CD14-positive monocyte (primary cell): ENCODE measurements at places on chromosomes 2 and 18.

DNA sequence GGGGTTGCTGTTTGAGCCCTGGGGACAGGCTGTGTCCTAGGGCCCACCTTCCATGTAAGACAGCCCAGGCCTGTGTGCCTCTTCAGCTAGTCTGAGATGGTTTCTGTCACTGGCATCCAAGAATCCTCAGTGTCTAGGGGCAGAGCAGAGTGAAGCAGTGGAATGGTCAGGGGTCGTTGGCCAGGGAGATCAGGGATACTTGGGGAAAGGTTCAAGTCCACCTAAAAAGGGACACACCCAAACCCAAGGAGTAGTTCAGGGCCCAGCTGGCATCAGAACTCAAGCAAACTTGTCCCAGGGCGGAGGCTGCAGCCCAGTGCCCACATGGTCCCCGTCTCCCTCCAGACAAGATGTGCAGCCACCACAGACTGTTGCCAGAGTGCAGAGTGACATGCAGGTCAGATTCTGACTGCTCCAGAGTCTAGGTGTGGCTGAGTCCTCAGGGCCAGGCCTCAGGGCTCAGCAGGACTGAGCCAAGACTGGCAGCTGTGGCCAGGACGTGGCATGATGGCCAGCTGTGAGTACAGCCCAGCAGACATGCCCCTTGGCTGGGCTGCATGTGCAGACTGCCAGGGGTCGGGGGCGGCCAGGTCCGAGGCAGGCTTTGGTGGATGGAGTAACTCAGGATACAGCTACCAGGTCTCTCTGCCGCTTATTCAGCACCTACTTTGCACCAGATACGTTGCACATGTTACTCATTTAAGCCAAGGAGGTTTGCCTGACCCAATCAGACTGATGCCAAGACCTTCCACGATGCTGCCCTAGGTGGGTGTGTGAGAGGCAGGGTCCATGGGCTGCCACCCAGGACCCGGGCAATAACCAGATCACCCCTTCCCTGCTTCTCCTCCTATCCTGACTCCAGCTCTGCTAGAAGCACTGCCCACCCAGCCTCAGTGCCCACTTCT lies 146.6 kb downstream of the SMAD7 start:
- DNase-seq = no peak

GRCh38 chr2:5913711-5914395 lies 221.7 kb downstream of the SOX11 start:
- DNase-seq = no peak

DNA sequence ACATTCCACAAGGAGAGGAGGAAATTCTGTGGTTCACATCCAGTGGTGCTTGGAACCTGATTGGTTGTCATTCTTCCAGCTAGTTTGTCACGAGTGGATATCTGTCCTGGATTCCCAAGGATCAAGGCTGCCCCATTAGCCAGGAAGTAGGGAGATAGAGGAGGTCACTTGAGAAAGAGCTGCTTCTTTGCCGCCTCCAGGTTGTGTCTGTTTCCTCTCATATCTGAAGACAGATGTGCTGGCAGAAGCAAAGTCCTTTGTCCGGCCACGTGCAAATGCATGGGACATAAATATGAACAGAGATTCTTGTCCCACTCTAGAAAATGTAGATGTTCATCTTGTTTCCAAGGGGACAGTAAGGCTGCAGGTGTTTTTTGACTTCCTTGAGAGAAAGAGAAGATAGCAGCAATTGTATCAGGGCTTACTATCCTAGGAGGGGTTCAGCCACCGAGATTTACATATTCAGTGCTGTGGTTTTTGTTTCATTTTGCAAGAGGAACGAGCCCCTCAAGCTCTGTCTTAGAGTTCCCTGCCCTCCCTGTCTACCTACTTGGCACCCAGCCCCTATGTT lies 174.4 kb downstream of the RPIA start:
- DNase-seq = no peak

DNA sequence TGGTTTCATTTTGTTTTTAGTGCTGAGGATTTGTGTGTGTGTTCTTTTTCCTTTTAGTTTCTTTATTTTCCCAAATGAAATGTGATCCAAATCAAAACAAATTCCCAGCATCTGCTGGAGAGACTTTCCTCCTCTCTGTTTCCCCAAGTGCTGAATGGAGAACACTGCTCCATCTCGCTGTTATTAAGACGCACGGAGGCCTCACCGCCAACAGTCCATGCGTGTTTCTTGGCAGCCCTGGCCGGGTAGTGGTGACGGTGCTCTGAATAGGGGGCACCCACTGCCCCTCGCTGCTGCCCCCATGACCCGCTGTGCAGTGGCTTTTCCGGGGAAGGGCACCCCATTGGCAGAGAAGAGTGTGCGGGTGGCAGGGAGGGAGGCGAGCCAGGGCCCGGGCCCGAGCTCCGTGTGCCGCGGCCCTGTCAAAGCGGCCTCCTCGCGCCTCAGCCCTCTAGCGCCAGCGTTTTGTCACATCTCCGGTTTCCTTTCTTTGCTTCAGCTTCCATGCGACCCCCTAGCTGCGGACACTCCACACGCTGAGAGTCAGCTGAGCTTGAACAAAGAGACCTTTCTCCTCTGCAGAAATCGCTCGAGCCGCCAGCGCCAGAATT lies 473.7 kb upstream of the SALL3 start:
- DNase-seq = no peak

- DNase-seq = no peak
Measured at GRCh38 chr2:61493523-61493942, 22.6 kb upstream of the USP34 start.

GRCh38 chr2:219911541-219911940 lies 284.1 kb downstream of the SLC4A3 start:
- no peak for DNase-seq

DNA sequence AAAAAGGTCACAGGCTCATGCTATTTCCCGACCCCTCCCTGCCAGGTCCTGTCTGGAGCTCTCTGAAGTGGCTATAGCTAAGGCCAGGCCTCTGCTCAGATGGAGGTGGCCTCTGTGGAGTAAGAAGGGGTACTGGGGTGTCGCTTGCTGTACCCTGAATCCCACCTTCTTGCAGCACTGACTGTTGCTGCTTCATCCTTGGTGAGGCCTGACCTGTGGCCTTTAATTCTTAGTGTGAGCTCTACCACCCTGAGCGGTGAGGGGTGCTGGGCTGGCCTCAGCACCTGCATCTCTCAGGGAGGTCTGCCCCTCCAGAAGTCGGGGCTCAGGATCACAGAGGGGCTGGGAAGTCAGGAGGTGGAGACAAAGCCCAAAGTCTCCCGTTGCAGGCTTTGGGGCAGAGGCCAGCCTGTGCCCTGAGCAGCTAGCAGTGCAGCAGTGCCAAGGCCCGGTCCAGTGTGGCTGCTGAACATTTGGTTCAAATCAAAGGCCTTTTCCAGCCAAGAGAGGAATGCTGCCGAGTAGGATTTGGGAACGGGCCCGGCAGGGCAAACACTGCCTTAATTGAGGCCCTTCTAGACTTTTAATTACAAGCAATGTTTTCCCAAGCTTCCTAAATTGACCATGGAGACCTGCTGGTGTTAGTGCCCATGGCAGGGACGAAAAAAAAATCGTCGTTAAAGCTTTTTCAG lies 133.5 kb upstream of the HAAO start:
- no peak for DNase-seq

- DNase-seq = no peak
Measured at GRCh38 chr18:21741312-21741561, 645 bp downstream of the MIB1 start.

DNA sequence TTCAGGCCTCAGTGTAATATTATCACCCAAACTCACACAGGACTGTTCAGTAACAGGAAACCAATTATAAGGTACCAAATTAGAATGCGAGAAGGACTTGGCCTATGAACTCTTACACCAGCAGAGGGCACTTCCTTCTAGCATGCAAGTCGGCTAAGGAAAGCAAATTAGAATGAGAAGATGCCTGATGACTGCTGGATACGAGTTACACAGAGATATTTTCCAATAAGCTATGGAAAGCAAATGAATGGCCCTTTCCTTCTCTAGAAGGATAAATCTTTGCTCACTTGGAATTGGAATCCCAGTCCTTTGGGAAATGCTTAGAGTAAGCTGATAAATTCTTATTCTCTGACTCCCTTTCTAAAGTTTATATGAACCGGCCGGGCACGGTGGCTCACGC lies 109.8 kb downstream of the AP1S3 start:
- no peak for DNase-seq

DNA sequence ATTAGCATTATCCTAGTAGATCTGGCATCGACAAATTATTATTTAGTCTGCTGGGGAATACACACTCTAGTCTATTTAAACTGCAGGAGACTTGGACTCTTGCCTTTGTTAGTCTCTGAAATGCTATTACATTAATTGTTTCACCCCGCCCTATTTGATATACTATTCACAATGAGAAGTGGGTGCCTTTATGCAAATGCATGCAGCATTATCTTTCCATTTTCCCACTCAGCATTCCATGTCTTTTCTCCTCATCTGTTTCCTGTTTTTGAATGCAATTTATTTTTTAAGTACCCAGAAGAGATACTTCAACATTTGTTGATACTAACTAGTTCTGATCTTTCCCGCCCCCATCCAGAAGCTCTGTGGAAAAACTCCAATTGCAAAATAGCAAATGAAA lies 395.3 kb upstream of the NXPH2 start:
- DNase-seq = no peak

DNA sequence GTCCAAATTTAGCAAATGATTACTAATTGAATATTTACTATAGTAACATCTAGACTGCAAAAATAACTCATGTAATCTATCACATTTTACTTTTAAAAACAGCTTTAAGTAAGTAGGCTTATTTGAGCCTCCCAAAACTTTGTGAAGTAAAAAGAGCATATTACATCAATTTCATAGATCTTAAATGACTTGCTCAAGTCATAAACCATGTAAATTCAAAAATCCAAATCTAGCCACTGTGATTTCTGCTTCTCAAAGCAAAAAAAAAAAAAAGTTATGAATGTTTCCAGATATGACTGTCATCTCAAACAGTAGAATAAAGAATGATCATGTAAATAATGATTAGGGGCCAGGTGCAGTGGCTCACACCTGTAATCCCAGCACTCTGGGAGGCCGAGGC lies 37.5 kb downstream of the CACNB4 start:
- no peak for DNase-seq

DNA sequence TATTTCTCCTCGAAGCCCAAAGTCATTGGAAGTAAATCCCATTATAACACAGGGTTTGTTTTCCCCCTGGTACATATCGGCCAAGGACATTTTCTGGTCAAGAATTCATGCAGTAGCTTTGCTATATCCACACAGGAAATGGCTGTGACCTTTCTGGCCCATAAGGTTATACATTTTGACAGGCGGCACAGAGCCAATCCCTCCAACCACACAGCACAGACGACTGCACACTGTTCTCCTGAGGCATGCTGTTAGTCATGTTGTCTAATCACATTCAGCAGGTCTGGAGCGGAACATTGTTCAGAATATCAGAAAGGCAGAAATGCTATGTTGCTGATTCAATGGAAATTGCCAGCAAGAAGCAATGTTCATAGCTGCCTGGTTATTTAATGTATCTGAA lies 742.3 kb upstream of the SLC8A1 start:
- no peak for DNase-seq

DNA sequence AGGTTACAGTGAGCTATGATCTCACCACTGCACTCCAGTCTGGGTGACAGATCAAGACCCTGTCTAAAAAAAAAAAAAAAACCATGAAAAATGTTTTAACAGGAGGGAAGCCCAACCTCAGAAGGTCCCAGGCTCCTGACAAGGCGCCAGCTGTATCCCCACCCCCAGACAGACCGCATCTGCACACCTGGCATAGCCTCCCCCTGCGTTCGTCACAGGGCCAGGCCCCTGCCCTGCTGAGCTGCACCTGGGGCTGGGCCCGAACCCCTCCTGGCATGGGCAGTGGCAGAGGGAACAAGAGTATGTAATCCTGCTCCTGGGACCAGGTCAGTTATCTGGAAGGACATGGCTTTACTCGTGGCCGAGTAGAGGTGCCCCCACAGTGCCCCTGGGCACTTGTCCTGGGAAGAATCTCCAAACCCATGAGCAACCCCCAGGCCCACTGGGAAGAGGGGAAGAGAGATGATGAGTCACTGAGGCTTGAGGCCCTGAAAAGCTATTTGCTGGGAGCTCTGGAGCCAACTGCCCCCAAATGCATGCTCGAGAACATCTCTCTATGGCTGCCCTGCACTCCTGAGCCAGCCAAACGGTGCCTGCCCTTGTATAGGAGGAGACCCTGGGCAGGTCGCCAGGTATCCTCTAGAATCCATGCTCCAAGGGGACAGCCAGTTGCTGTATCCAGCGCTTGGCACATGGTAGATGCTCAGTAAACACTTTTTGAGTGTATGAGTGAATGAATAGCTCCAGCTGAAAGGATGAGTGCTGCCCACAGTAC lies 265.5 kb downstream of the ATAD2B start:
- DNase-seq = no peak

DNA sequence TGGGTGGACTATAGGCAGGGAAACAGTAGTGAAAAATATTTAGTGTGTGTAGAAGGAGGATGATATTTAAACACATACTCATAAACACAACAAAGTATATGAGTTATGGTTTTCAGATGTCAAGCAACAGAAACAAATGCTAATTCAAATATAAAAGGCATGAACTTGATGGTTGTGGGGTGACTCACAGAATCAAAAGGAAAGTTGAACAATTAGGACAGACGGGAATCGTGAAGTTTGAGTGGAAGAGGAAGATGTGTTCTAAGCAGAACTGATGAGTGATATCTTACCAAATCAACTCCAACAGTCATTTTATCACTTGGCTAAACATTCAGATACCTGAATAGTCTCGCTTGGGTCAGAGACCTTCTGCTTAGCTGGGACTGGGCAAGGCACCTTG lies 53.6 kb upstream of the ITGA6 start:
- DNase-seq = no peak

- DNase-seq = no peak
Measured at GRCh38 chr2:20953146-20953824, 90.6 kb downstream of the APOB start.

- DNase-seq = no peak
Measured at GRCh38 chr2:237448626-237449025, 34.7 kb upstream of the COL6A3 start.

- DNase-seq = no peak
Measured at GRCh38 chr2:29561628-29562027, 359.8 kb downstream of the ALK start.

GRCh38 chr2:19649785-19650380 lies 251.9 kb downstream of the TTC32 start:
- no peak for DNase-seq
